NCI-H526 treated with DMSO at 0.1 percent for 48 hours (cell line): ENCODE measurements at places on chromosomes 5 and 9.

- no peak for DNase-seq
These were observed 1143.8 kb downstream of the MAT2B start for GRCh38 chr5:164649266-164649665.

GRCh38 chr5:132802044-132802684, 10.9 kb upstream of the SOWAHA start:
- no peak for DNase-seq

DNA sequence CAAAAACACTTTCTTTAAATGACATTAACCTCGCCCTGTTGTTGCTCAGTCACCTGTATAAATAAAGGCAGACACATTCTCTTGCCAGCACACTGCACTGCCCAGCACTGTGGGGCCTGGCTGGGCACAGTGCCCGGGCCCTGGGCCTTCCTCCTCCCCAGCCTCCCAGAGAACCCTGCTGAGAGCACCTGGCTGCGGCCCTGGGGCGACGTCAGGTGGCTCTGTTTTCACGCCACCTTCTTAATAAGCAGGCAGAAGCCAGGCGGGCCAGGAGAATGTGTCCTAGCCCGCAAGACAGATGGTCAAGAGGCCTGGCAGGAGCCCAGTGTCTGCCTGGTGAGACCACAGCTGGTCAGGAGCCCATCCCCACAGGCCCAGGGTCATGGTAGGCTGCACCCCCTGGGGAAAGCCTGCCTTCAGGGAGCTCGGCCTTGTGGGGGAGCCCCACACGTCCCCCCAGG, 8.2 kb upstream of the AGPAT2 start:
- no peak for DNase-seq

GRCh38 chr5:76406673-76407072, 3.6 kb downstream of the IQGAP2 start:
- DNase-seq = no peak

- no peak for DNase-seq
These were observed 59.2 kb upstream of the IRX2 start for GRCh38 chr5:2810644-2811043.

GRCh38 chr5:125409234-125409860, 662.9 kb upstream of the ZNF608 start:
- no peak for DNase-seq

- no peak for DNase-seq
These were observed 216.7 kb downstream of the CDH18 start for GRCh38 chr5:19771174-19771835.

GRCh38 chr9:114893221-114894010, 37.0 kb downstream of the TNFSF8 start:
- DNase-seq = no peak

- no peak for DNase-seq
These were observed 375.1 kb downstream of the MED10 start for GRCh38 chr5:6003040-6003825.

- no peak for DNase-seq
These were observed 131.9 kb downstream of the ST8SIA4 start for GRCh38 chr5:100771181-100771580.

DNA sequence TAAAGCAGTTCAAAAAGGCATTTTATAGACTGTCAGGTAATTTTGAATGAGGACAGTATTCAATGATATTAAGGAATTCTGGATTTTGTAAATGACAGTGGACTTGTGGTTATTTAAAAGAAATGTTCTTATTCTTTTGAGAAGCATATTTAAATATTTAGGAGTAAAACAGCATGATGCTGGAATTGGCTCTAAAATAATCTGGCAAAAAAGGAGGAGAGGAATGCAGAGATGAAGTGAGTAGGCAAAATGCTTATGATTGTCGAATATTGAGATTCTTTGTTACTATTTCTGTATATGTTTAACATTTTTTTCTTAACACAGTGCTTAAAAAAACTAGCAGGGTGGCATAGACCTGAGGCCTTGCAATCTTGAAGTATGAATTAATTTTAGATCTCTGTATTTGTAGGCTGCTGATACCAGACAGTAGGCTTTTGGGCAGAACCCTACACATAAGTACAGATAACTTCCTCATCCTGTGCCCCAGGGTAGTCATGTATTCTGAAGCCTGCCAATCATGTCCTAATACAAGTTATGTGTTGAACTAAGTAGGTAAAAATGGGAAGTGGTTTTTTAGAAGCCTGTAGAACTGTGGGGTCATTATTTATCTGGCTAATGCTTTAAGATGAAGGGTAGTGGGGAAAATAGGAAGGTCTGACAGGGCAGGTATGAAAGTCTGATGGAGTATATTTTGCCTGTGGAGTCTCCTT, 9.4 kb downstream of the CD180 start:
- DNase-seq = no peak

- DNase-seq = no peak
These were observed 5.3 kb upstream of the OTP start for GRCh38 chr5:77643654-77644370.

DNA sequence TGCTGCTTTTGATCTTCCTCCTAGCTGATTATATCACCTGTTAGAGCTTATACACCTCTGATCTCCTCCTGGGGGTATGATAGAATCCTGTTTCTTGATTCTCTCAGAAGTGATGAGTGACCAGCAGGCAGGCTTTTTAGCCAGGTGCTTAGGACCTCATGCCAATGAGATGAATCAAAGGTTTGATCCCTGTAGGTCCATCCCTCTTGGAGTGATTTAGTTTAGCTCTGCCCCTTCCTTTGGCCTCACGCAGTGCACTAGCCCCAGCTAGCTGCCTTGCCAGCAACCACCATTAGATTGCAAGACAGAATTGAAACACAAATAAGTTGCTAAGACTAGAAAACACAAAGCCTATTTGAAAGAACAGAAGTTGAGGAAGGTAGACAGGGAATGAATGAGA, 84.4 kb downstream of the ZSWIM6 start:
- no peak for DNase-seq

GRCh38 chr5:43357067-43357466, 43.9 kb upstream of the HMGCS1 start:
- no peak for DNase-seq

- DNase-seq = no peak
These were observed 72.5 kb downstream of the NDFIP1 start for GRCh38 chr5:142181096-142181495.

DNA sequence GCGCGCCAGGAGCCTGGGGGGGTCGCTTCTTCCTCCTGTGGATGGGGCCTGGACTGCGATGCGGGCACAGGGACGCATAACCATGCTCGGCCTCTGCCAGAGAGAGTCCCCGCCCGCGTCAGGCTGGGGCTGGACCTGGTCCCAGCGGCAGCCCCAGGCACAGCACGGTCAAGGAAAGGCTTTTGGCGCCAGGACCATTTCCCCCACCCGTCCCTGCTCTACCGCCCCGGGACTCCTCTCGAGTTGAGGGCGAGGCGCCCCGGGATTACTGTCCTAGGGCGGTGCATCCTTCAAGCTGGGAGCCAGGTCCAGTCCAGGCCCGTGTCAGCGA, 341 bp downstream of the MXD3 start:
- no peak for DNase-seq

DNA sequence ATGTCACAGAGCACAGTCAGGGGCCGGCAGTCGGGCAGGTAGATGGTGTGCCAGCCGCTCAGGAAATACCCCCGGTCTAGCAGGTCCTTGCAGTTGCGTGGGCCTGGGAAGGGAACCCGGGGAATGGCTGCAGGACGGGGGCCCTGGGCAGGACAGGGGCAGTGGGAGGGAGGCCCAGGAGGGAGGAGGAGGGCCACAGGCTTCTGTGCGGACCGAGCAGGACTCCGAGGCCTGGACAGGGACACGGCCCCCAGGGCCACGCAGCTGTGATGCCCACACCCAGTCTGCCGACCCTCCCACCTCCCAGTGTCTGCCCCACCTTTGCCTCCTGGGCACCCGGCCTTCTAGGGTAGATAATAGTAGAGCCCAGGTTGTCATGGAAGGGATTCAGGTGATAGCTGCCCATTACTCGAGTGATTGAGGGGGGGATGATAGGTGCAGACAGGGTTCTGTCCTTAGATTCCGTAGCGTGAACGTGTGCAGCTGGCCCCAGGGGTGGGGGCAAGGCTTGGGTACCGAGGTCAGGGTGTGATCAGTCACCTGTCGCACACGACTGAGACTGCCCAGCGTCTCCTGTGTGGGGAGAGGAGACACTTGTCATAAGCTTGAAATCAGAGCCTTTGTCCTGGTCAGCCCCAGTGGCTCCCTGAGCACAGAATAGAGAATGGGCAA, 4.5 kb downstream of the FCN1 start:
- DNase-seq = no peak

GRCh38 chr5:163434401-163434866, 3.0 kb upstream of the CCNG1 start:
- DNase-seq = no peak

GRCh38 chr5:155564541-155564940, 551.0 kb downstream of the KIF4B start:
- DNase-seq = no peak

DNA sequence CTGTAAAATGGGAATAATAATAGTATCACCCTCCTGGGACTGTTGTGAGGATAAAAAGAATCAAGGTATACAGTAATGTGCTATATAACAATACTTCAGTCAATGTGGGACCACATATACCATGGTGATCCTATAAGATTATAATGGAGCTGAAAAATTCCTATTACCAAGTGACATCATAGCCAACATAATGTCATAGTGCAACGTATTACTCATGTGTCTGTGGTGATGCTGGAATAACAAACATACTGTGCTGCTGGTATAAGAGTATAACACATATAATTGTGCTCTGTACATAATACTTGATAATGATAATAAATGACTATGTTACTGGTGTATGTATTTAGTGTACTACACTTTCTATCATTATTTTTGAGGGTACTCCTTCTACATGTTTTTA, 38.1 kb downstream of the LIFR start:
- DNase-seq = no peak

- DNase-seq = no peak
These were observed 27.1 kb upstream of the RASGRF2 start for GRCh38 chr5:80933036-80933435.

DNA sequence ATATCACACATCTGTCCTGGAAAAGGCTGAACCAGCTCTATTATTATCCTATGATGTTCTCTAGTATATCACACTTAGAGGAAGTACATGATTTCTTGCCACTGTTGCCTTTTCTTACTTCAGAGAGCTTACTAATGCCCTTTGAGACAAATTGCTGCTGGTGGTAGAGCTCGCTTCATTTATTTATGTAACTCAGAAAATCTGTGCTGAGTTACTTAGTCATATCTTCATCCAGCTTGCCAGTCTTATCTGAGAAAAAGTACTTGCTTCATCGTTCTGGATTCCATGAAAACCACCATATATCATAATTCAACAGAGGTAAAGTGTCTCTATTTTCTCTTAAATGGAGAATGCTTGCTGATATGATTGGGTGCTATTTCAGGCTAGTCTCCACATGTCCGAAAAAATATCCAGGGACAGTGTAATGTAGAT, 26.6 kb downstream of the PTPDC1 start:
- no peak for DNase-seq

DNA sequence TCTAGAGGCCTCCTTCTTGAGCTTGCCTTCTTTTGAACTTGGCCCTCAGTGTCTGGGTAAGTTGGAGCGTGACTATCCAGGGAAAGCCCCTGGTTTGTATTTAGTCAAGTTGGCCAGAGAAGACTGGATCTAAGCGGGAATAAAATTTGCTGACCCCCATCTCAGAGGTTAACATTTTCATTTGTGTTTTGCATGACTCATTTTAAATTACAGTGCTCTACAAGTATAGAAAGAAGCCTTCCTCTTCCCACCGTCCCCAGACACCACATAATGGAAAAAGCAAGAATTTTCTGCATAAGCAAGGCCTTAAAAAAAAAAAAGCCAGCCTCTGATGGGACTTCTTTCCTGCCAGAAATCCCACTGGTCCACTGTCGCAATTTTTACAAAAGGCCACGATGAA, 27.2 kb downstream of the PIK3R1 start:
- no peak for DNase-seq

DNA sequence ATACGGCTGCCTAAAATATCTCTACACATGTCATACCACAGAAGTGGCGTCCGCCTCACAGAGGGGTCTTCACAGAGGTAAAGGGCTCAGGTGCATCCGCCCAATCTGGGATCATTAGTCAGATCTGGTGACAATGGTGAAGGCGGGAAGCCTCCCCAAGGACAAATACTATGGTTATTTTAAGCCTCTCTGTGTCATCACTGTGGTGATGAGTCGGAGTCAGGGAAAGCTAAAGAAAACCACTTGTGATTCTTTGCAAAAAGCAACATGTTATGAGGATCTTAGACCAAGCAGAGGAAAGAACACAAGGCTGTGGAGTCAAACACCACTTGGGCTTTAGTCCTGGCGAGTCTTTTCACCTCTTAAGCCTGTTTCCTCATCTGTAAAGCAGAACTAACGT, 190.4 kb downstream of the DRD1 start:
- DNase-seq = no peak

GRCh38 chr9:111904891-111905291, 8.3 kb downstream of the UGCG start:
- no peak for DNase-seq

GRCh38 chr5:133992429-133993155, 12.2 kb downstream of the VDAC1 start:
- DNase-seq = no peak

DNA sequence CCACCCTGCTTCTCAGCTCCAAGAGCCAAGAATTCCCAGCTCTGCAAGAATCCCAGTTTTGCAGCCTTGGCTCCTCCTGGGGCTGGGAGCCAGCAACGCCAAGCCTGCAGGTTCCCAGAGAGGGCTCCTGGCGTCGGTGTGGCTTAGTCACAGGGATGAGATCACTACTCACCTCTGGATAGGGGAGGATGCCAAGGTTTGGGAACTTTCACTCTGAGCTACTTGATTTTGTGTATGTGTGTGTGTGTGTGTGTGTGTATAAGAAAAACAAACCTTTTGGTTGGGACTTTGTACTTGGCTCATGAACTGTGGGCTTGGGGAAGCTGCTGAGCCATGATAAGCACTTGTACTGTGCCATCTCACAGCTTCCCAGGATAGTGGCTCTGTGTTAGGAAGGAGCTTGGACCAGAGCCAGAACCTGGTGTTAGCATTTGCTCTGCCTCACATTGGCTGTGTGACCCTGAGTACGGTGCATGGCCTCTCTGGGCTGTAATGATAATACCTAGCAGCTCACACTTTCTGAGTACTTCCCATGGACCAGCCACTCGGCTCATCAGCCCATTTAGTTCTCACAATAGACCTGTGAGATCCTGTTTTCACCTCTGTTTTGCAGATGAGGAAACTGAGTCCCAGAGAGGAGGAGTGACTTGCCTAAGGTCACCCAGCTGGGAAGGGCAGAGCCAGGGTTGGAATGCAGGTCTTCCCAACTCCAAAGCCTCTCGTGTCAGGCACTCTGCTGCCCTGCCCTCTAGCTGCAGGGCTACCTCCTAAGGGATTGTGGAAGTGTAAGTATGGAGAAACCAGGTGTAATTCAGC, 41.4 kb upstream of the DAB2IP start:
- DNase-seq = no peak

DNA sequence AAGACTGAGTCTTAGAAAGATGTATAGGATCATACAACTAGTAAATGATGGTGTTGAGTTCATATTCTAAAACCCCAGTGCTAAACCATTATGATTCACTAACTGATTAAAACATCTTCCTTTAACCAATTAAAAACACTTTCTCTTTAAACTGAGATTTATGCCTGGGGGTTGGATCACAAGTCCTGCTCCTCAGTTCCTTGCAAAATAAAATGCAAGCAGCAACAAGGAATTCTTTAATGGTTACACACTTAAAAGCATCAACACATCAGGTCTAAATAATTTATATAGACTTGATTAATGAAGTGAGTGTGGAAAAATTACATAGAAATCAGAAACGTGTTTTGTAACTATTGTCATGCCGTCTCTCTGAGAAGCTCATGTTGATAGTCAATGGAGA, 189.2 kb downstream of the TARS1 start:
- DNase-seq = no peak

- DNase-seq = no peak
These were observed 694 bp upstream of the UAP1L1 start for GRCh38 chr9:137076636-137077009.

- DNase-seq = no peak
These were observed 22.7 kb upstream of the LRRC70 start for GRCh38 chr5:62555930-62556329.
